ENCODE measurements at places on chromosomes 2 and 18. TPM values are rescaled to one million over a fixed set of nuclear protein-coding genes. Genes with fewer than 3 reads are reported as not detected.

PARD3B gene
- total RNA-seq: 9.3 TPM

DNA sequence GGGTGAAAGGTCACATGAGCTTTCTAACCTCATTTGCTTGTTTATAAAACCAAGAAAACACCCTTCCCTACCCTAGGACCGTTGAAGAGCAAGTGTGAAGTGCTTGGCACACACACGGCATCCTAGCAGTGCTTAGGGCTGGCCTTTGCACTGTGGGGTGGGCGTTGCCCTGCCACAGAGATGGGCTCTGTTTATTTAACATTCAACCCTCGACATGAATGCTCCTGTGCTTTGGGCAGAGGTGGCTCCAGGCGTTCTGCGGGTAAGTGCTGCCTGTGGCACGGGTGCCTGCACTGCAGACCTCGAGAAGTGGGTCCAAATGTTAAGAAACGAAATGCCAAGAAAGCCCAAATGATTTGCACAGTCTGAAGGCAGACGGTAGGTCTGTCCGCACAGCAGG is 170.1 kb downstream of the FHOD3 start:
- DNase-seq: no peak

DNA sequence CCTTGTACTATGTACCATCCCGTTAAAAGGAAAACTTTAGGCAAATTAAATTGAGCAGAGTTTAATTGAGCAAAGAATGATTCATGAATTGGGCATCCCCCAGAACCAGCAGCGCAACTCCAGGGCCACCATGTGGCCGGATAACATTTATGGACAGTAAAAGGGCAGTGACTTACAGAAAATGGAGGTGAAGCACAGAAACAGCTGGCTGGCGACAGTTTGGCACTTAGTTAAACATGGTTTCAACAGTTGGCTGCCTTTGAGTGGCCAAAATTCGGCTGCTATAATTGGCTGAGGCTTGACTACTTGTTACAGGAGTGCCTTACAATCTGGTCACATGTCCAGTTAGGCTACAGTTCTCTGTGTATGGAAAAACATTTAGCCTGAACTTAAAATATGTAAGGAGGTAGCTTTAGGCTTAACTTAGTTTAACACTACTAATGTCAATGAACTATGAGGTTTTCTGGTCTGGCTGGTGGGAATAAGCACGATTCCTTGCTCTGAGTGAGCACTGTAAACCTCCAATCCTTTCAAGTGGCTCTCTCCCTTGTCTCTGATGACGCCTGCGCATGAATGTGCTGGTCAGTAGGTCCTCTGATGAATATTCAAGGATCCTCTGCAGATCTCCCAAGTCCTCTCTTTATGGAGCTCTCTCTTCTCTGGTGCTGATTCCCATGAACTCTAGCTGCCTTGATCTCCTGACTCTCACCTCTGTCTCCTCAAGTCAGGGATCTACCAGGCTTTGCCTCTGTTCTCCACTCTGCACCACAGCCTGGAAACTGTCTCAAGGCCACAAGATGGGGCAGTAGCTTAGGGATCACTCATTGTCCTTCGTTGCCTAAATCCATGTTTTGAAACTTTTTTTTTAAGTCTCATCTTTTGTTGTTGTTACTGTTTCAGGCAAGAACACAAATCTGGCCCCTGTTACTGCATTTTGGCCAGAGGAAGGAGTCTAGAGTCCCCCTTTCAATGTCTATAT is 24.4 kb upstream of the RAB31 start:
- DNase-seq: no peak

- DNase-seq: no peak
Observed at GRCh38 chr2:78383576-78383975, 641.9 kb upstream of the REG3G start.

DNA sequence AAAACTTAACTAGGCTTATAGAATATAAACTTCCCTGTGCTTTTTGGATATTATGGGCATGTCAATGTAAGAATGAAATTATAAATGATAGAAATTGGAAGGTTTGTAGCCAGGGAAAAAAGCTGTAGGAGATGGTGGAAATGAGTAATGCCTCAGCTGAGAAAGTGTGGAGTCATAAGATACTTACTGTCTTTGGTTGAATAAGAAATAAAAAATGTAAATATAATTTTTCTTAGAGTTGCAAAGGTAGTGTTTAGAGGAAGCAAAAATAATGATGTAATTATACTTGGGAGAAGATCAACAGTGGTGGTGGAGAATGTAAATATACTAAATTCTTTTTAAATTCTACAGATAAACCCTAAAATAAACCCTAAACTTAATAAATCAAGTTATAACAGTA is 26.2 kb upstream of the RND3 start:
- no peak for DNase-seq

- no peak for DNase-seq
Observed at GRCh38 chr2:121159291-121160071, 125.5 kb downstream of the TFCP2L1 start.

DNA sequence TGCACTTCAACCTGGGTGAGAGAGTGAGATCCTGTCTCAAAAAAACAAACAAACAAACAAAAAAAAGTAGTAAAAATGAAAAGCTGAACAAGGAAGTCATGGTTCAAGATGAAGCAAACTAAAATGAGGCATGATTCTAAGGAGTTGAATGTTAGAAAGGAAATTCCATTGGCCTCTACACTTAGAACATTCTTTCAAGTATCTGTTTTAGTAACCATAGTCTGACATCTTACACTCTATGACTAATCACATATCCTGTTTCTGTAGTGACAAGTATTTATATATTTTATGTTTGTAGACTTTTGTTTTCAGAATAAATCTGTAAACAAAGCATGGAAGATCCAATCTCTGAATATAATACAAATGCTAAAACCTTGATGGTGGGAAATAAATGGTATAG is 164.1 kb downstream of the KIAA1328 start:
- DNase-seq: no peak

GRCh38 chr2:136305517-136306192 is 187.7 kb upstream of the CXCR4 start:
- no peak for DNase-seq

DNA sequence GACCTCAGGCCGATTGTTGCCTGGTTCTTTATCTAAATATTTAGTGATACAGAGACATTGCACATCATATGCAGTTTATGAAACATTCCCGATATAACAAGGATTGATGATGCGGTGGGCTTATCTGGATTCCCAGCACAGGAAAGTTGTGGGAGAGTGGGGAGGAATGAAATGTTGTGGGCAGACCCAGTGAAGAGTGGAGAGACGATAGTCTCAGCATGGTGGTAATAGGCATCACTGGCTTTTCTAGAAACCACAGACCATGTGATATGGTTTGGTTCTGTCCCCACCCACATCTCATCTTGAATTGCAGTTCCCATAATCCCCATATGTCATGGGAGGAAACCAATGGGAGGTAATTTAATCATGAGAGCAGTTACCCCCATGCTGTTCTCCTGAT is 34.8 kb upstream of the RND3 start:
- DNase-seq: no peak

DNA sequence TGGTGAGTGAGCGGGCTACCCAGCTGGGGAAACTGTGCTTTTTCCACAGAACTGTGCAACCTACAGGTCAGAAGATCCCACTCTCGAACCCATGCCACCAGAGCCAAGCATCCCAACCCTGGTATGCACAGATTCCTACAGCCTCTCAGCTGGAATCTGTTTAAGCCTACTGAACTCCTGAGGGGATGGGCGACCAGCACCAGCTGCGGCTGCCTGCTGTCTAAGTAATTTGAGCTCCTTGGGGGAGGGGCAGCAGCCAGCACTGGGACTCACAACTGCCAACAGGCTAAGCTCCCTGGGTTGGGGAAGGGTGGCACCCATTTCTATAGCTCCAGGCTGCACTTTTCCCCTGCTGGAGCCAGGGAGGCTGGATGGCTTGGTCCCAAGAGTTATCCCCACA is 11.8 kb downstream of the CYP27C1 start:
- no peak for DNase-seq

CD207 gene
- total RNA-seq: not detected

- DNase-seq: no peak
Observed at GRCh38 chr2:20925265-20925889, 102.5 kb upstream of the LDAH start.

DNA sequence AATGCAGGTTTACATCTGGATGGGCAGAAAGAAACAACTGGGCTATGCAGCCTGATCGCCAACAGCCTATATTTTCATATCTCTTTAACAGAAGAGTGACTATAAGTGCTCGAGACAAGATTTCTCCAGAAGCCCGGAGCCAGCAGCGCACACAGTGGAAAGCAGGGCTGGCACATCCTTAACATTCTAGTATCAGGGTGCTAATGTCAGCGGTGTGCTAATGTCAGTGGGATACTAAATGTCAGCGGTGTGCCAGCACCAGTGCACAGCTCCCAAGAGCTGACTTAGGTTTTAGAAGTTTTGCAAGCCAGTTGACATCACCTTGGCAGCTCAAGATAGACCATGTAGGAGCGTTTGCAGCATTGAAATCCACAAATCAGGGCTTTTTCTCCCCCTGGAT is 8.3 kb downstream of the BMP10 start:
- DNase-seq: no peak

DNA sequence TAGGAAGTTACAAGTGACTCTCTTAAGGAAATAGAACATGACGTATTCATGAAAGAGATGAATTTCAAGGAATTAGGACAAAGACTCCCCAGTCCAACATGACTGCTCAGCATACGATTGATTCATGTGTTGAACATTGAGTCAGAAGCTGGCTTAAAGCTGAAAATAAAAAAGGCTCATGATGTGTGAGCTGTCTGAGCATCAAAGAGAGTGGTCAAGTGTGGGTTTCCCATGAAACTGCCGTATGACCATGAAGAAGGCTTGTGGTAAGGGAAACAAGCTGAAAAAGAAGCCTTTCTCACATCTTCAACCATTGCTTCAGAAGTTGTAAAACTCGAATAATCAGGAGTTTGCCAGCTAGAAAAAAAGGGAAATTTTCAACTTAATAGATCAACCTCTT is 201.9 kb upstream of the APCDD1 start:
- no peak for DNase-seq

GRCh38 chr2:55115761-55116597 is 65.7 kb upstream of the RTN4 start:
- DNase-seq: no peak
